ENCODE measurements at places on chromosomes 5 and 9.

GRCh38 chr5:122985006-122985700, 51.4 kb downstream of the PPIC start:
- DNase-seq, result no peak

DNA sequence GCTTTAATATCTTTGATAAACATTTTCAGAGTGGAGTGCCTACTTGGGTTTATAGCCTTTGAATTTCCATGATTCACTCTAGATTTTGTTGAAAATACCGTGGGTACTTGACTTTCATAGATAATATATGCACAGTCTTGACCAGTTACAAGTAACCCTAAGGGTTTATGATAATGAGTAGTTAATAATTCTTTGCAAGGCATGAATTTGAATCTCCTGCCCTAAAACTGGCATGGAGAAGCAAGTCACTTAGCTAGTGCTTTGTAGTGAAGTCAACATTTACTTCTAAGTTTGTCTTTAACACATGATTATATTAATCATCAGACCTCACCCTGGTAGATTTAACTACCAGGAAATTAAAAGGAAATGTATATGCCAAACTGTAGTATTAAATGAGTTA, 115.8 kb downstream of the CWC27 start:
- no peak for DNase-seq

GRCh38 chr9:105030285-105030684, 102.3 kb upstream of the ABCA1 start:
- no peak for DNase-seq

DNA sequence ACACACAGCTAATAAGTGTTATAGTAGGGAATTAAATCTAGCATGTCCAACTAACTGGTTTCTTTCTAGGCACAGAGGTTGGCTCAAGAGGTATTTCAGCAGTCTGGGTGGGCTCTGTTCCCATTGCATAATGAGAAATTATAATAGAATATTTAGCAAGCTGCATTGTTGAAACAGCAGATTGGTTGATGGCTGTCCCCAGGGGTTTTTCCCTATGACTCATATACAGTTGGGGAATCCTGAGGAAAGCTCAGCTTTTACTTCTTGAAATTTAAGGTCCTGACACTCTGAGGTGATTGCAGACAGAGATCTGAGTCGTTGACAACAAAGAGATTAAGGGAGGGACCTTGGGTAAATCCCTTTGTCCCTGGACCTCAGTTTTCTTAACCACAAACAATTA, 38.3 kb upstream of the TNFSF8 start:
- DNase-seq, result no peak

DNA sequence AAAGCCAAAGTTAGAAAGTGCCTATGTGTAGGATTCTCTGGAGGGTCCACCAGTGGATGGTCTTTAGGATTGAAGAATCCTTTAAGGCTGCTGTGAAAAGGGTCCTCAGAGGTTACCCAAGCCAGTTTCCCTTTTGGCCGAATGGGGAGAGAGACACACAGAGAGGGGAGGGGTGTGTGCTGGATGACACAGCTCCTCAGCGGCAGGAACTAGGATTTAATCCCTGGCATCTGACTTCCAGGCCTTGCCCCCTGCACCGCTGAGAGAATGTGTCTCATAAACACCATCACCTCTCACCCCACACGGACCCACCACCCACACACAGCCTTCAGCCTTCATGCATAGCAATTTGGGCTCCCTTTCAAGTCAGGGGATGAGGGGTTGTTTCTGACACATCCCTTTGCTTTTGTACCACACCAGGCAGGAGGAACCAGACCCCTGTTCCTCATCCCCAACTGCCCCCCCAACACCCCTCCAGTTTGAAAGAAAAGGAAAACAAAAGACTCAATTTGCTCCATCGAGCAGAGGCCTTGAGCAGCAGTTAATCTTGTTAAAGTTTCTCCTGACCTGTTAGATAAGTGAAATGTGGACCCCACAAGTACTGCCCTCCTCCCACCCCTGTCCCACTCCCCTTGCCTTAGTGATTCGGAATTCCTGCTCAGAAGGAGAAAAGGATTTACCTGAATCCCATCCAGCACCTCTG, 4.0 kb downstream of the PAPPA start:
- DNase-seq, result no peak

DNA sequence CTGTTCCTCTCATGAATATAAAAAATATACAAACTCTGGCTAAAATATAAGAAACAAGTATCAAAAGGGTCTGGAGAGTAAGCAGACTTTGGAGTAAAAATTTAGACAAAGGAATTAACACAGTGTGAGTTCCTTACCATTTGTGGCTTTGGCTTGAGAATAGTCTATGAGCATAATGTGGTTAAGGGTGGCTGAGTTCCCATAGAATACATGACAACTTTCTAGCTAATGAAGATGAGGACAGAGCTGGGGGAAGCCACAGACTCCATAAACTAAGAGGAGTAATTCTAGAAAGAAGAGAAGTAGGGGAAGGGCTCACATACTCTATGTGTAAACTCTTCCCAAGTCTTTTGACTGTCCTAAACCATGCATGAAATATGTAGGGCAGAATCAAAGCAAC, 79.4 kb downstream of the CAAP1 start:
- DNase-seq, result no peak

DNA sequence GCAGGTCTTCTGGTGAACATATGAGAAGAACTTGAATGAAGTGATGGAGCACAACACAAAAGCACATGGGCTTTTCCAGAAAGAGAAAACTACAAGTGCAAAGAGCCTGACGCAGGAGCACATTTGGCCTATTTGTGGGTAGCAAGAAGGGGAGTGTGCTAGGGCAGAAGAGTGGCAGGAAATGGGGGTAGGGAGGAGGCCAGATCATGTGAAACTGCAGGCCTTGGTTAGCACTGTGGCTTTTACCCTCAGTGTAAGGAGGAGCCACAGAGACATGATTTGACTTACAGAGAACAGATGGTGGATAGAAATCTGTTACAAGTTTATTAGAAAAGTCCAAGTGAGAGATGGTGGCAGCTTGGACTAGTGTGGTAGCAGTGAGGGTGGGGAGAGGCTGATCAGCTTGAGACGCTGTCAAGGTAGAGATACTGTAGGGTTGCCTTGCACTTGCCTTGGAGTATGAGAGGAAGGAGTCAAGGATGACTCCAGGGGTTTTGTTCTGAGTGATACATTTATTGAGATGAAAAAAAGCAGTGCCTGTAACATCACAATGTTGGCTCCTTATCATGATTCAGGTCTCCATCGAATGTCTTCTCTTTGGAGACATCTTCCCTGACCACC, 126.7 kb downstream of the PPP2R2B start:
- DNase-seq, result no peak

- no peak for DNase-seq
Measured at GRCh38 chr5:115661101-115661500, 35.3 kb upstream of the TMED7 start.

DNA sequence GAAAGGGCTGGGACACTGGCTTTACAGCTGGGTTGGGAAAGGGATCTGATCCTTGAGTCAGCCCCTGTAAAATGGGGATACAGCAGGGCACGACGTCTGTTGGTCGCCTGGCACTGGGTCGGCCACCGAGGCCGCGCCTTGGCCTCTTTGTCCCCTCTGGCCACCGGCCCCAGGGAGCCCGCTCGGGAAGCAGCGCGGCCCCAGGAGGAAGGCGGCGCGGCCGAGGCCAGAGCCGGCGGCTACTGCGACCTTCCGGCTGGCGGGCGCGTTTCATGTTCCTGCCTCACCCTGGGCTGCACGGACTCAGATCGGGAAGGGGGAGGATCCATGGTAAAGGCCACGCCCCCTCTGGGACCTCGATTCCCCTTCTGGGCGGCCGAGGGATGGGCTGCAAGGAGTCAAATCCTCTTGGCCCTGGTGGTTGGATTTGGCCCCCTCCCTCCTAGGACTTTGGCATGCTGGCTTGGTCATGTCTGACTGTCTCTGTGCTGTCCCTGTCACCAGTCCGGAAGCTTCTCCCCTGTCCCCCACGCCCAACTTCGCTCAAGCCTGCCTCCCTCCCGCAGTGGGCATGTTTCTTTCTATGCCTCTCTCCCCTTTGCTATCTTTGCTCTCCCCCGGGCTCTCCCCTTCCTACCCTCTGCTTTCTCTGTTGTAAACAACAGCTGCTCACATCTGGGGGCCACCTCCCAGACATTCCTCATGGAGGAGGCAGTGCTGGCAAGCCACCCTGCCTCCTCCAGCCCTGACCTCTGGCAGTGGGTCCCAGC, 25.8 kb downstream of the FPGS start:
- no peak for DNase-seq

DNA sequence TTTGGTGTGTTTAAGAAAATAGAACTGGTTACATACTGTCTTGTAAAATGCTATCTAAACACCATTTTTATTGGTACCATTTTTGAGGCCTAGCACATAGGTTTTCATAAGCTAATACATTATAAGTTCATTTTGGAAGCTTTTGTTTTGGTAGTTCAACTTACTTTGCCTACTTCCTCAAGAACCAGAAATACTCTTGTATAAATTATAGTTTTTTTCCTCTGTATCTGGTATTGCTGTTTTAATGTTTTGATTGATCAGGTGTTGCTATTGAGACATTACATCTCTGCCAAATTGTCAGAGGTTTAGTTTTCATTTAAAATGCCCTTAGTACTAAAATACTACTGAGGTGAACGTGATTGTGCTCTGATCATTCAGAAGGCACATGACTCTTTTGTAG, 90.6 kb upstream of the GRHPR start:
- no peak for DNase-seq

DNA sequence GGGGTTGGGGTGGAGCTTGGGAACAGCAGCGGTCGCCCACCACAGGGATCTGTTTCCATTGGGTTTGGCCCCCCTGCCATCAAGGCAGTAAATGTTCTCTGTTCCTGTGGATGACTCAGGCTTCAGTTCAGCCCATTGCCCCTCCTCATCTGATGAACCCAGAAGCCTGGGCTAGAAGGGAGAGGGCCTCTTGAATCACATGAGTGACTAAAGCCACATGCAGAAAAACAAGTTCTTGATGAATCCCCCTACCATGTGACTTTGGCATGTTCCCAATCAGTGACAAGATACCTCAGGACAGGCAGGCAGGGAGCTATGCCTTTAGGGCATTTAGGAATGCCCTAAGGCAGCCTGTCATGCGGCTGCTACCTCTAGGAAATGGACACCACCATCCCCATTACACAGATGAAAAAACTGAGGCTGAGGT, 2.5 kb downstream of the SH3PXD2B start:
- DNase-seq, result no peak
